Ureter (tissue), 1 donor: ENCODE measurements at places on chromosomes 4 and X. TPM values are rescaled to one million over a fixed set of nuclear protein-coding genes. Genes with fewer than 3 reads are reported as not detected.
A peak's percentile ranks its signal among the peaks of the same experiment; 100 is the strongest.

PJA1 gene
- 24.9 TPM for total RNA-seq

SMIM43 gene
- total RNA-seq = not detected

FOXR2 gene
- total RNA-seq = not detected

SSX1 gene
- total RNA-seq = not detected

SSX4 gene
- total RNA-seq = not detected

DCHS2 gene
- 1.8 TPM for total RNA-seq

GAGE12F gene
- total RNA-seq = not detected

ATP1B4 gene
- total RNA-seq = not detected

SULT1B1 gene
- 1.1 TPM for total RNA-seq

ADH7 gene
- not detected for total RNA-seq

CT55 gene
- not detected for total RNA-seq

PF4V1 gene
- not detected for total RNA-seq

EPHA5 gene
- not detected for total RNA-seq

DNA sequence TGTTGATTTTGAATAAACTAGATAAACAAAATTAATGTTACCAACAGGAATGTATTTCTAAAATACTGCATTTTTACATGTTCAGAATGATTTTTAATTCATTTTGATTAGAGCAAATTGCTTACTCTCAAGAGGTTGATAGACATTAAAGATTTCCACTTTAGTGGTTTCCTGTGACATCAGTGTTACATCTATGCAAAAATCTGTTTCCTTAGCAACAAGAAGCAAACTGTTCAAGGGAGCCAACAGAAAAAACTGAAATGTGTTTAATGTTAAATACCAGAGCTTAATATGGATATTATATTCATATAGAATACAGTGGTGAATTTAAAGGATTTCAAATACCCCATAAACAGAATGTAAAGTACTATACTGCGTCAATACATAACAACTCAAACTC lies 277.8 kb downstream of the GABRG1 start:
- DNase-seq = no peak

DNA sequence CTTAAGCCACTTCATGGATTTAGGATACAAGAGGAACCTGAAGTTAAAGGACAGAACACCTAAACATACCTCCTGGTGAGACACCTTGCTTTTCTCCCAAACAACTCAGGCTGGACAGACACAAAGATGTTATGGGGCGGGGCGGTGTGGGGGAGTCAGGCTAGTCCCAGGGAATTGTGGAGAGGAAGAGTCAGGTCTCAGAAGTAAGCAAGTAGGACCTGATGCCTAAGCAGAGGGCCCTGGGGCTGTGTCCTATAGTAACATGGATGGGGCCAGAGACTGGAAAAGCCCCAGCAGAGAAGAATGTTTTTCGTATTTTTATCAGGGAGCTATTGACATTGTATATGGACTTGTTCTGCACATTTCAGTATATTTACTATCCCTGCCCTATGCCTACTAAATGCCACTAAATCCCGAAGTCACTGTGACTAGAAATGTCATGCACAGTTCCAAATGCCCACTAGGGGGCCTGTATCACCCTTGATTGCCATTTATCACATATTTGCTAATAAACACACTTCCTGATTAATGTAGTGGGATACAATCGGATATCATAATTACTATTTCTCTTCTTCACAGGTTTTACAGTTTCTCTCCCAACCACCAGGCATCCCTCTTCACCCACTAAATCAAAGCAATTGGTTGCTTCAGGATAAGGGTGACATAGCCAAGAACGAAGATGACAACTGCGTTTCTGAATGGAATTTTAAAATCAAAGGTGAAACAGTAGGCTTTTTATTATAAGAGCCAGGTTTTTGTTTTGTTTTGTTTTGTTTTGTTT lies 23.8 kb upstream of the ARHGAP10 start:
- DNase-seq = no peak

- DNase-seq = no peak
These were observed 134.6 kb downstream of the HMX1 start for GRCh38 chr4:8737075-8737474.

DNA sequence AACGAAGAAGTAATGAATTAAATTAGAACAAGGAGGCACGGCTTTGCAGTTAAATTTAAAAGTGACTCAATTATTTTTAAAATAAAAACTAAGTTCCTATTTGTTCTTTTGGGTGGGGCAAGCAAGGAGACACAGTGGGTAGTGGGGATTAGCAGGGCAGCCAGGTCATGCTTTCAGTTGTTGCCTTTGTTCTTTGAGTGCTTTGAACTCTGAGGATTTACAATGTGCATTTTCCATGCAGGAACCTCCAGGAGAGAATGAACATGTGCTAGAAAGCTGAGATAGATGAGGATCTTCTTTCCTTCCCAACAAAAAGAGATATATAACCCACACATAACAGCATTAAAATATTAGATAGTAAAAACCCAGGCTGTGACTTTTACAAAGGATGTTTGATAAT lies 420.4 kb upstream of the CTSO start:
- no peak for DNase-seq

GRCh38 chr4:41874398-41874797 lies 60.8 kb upstream of the TMEM33 start:
- no peak for DNase-seq

GRCh38 chr4:177778623-177779022 lies 336.4 kb upstream of the AGA start:
- no peak for DNase-seq

- DNase-seq = no peak
These were observed 55.0 kb upstream of the BMP2K start for GRCh38 chr4:78720994-78721677.

- no peak for DNase-seq
These were observed 8.0 kb downstream of the GPM6B start for GRCh38 chrX:13808865-13809264.

DNA sequence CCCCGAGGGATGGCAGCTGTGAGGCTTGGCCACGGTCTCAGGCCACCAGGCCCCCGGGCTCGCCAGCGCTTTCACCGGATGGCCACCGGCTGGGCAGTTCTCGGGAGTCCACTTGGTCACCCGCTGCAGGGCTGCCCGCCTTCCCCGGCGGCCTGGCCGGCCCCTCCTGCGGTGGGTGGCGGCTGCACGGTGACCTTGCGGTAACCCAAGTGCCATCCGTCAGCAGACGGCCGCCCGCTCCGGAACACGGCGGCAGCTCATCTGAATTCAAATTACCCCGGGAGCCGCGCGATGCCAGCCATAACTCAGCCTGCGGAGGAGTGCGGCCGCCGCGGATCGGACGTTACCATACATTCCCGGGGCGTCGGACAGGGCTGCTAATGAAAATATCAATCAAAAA lies 60.7 kb downstream of the FAM53A start:
- DNase-seq = no peak

- DNase-seq = no peak
These were observed 39.6 kb downstream of the NUDT11 start for GRCh38 chrX:51456814-51457213.

- peak; percentile 89 for DNase-seq
These were observed at the start of gene RASGEF1B for GRCh38 chr4:81471588-81472280. RASGEF1B (minus strand) TSS chr4:81471907; CDS start chr4:81459508, 12,399 bp downstream.

- no peak for DNase-seq
These were observed 29.6 kb downstream of the SMARCA1 start for GRCh38 chrX:129493643-129494042.

- no peak for DNase-seq
These were observed 6.4 kb upstream of the AP1AR start for GRCh38 chr4:112225157-112225556.

- no peak for DNase-seq
These were observed 20.1 kb upstream of the TCEAL4 start for GRCh38 chrX:103565197-103565596.

- no peak for DNase-seq
These were observed 146.2 kb upstream of the PDE5A start for GRCh38 chr4:119774840-119775239.

DNA sequence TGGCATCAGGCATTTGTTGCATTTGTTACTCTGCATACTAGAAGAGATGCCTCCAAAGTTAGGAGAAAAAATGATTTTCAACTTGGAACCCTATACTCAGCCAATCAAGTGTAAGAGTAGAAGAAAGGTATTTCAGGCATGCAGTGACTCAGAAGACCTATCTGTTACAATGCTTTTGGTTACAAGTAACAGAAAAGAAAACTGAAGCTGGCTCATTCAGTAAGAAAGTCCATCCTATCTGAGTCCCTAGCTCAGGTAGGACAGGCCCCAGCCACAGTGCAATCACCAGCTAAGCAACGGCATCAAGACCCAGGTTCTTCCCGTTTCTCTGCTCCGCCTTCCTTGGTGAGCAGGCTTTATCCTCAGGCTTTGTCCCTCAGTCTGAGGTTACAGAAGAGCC lies 23.3 kb downstream of the MECP2 start:
- no peak for DNase-seq

DNA sequence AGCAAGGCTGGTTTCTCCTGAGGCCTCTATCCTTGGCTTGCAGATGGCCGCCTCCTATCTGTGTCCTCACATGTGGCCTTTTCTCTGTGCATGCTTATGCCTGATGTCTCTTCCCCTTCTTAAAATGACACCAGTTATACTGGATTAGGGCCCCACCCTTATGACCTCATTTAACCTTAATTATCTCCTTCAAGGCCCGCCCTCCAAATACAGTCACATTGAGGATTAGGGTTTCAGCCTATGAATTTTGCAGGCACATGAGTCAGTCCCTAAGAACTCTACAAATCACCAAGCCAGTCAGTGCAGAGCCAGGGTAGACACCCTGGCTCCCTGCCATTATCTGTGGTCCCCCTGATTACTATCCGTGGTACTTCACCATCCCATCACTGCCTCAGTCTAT lies 51.6 kb downstream of the MAML3 start:
- DNase-seq = no peak

DNA sequence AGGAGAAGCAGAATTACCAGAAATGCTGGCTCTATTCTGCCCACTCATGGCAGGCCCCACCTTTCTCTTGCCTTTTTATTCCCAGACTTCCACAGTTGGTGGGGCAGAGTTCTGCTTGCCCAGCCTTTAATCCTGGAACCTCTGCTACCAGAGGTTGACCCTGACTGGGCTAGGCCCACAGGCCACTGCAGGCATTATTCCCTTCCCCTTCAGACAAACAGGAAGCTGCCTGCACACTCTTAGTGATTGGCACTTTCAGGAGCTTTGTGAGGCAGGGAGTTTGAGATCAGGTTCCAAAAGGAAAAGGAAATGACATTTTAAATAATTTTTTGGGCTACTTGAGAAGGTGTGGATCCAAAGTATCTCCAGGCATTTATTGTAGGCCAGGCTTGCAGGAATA lies 18.8 kb downstream of the MSN start:
- no peak for DNase-seq

DNA sequence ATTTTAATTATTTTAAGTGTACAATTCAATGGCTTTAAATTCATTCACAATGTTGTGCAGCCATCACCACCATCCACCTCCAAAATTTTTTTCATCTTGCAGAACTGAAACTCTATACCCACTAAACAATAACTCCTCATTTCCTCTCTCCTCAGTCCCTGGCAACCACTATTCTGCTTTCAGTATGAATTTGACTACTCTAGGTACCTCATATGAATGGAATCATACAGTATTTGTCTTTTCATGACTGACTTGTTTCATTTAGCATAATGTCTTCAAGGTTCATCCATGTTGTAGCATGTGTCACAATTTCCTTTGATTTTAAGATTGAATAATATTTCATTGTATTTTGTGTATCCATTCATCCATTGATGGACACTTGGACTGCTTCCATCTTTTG lies 46.9 kb downstream of the KIF4A start:
- DNase-seq = no peak

- DNase-seq = no peak
These were observed 17.8 kb downstream of the PITX2 start for GRCh38 chr4:110605077-110605476.

- DNase-seq = no peak
These were observed 612.2 kb downstream of the IQCM start for GRCh38 chr4:149203256-149204001.

DNA sequence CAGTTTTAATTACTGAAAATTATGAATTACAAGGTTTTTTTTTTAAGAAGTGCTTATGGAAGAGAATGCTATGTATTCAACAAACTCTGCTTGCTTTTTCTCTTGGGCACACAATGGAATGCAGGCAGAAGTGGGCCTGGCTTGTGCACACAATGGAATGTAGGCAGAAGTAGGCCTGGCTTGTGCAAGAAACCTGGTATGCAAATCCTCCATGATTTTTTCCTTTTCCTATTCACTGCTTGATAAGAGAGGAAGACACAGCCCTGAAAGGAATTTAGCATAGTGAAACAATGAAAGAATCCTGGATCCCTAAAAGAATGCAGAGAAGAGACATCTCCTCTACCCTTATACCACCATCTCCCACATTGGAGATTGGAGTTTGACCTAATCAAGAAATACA lies 138.4 kb downstream of the COL25A1 start:
- no peak for DNase-seq

DNA sequence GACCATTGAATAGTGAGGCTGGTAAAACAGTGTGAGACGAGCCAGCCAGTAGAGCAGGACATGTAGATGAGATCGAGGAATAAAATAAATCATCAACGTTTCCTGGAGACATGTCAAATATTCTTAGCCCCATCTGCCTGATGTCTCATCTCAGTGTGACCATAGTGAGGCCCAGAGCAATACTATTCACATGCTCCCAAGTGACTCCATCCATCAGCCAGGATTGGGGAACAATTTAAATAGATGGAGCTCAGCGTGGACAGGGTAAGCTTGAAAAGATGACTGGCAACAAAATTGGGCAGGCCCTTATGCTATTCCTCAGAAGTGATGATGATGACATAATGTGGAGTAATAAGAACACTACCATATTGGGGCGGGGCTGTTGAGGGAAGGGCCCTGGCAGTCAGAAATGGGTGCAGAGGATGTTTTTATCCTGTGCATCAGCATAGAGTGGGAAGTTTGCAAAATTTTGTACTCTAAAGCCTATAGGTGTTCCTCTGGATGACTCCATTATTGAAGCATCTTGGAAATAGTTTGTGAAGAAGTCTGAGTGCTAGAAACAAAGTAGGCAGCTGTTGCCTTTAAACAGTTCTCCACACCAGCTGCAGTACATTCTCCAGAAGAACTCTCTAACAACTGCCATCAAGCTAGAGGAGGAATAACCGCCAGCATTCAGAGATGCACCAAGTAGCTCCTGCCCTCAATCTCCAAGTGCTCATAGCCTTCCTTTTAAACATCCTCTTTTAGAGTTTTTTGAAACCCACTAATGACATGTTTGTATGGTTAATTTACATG lies 333.0 kb downstream of the DCHS2 start:
- DNase-seq = no peak

GRCh38 chr4:67451464-67451863 lies 93.8 kb downstream of the CENPC start:
- DNase-seq = no peak

- DNase-seq = no peak
These were observed 482.0 kb upstream of the TENM3 start for GRCh38 chr4:181761156-181761555.

GRCh38 chrX:133297284-133297683 lies 79.1 kb upstream of the TFDP3 start:
- DNase-seq = no peak

- no peak for DNase-seq
These were observed 26.5 kb downstream of the GALNT7 start for GRCh38 chr4:173195109-173195508.

GRCh38 chr4:11038926-11039325 lies 354.4 kb upstream of the CLNK start:
- DNase-seq = no peak
